GM13977 (cell line): ENCODE measurements at places on chromosomes 3 and 15.
A peak's percentile ranks its signal among the peaks of the same experiment; 100 is the strongest.

DNA sequence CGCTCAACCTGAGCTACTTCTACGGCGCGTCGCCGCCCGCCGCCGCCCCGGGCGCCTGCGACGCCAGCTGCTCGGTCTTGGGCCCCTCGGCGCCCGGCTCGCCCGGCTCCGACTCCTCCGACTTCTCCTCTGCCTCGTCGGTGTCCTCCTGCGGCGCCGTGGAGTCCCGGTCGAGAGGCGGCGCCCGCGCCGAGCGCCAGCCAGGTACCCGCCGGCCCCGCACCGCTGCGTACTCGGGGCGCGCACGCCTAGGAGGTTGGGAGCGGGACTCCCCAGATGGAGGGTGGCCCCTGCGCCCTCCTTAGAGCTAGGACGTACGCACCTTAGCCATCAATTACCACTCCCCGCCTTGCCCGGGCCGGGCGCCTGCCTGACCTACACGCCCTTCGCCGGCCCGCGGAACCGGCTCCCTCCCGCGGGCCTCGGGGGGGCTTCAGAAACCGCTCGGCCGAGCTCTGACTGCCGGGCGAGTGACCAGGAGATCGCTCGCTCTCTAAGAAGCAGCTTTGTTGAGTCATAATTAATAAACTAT lies 466 bp downstream of the NFKBIZ start:
- DNase-seq, result no peak

- DNase-seq, result no peak
Measured at GRCh38 chr15:25690673-25691543, 172.2 kb downstream of the ATP10A start.

GRCh38 chr3:179410999-179411398 lies 40.3 kb downstream of the GNB4 start:
- no peak for DNase-seq

DNA sequence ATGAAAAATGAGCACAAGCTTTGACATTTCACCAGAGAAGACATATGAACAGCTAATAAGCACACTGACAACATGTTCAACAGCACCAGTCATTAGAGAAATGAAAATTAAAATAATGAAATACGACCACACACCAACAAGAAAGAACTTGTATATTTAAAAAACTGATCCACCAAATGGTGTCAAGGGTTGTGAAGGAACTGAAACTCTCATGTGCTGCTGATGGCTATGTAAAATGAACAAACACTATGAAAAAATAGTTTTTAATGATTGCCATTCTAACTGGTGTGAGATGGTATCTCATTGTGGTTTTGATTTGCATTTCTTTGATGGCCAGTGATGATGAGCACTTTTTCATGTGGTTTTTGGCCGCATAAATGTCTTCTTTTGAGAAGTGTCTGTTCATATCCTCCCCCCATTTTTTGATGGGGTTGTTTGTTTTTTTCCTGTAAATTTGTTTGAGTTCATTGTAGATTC lies 193.8 kb downstream of the SCAPER start:
- DNase-seq, result peak; percentile 29

DNA sequence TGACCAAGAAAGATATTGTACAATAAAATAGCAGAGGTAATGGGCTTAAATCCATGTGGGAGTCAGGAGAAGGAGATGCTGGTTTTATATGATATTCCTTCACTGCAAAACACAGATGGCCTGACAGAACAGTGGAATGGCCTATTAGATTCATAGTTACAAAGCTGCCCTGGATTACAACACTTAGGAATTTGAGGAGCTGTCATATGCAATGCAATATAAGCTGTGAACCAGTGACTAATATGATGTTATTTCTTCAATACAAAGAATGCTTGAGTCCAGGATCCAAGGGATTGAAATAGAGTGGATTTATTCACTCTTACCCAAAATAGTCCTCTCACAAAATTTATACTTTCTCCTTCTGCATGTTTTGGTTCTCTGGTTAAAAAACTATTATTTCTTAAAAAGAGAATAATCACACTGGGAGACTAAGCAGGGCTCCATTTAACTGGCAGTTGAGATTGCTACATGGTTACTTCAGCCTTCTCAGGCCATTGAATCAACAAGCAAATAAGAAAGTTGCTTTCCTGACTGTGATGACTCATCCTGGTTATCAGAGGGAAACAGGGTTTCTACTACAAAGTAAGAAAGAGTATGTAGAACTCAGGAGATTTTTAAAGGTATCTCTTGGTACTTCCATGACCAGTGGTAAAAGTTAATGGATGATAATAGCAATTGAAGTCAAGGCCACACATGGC lies 79.8 kb upstream of the ZPLD1 start:
- no peak for DNase-seq

DNA sequence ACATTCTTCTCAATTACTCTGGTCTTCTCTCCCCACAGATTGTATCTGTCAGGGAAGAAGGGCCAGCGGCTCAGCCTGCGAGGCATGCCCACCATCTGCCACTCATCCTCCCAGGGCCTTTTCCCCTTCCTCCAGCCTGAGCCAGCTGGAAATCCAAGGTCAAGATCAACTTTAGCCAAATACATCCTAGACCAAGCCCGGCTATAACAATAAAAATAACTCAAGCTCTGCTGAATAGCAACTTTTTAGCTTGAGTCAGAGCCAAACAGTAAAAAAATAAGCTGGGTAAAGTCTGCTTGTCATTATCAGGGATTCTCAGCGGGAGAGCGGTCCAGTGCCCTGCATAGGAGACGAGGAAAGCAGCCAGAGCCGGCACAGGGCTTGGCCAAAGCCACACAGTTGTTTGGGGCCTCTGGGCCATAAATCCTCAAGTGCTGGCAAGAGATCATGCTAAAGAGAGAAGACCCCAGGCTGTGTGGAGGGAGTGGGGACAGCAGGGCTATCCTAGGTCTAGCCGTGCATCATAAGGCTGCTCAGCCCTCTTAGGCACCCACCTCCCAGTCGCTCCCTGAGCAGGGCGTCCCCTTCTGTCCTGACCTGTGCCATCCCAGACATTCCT lies 76.2 kb upstream of the HERC1 start:
- no peak for DNase-seq

- no peak for DNase-seq
Measured at GRCh38 chr15:62607643-62608042, 434.9 kb upstream of the TPM1 start.

DNA sequence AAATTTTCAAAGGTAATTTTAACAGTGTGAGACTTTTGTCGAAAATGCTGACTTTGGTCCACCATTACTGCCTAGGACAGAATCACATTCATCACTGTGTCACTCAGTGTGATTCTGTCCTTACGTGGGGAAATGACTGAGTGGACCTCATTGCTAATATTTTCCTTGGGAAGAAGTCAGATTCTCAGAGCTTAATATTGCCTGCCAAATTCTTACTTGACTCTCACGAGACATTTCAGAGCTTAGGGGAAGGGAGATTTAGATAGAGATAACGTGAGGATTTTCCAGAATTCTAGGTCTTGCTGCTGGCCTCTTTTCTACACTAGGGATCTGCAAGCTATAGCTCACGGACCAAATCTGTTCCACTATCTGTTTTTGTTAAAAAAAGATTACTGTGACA lies 270.4 kb downstream of the SUCLG2 start:
- no peak for DNase-seq

DNA sequence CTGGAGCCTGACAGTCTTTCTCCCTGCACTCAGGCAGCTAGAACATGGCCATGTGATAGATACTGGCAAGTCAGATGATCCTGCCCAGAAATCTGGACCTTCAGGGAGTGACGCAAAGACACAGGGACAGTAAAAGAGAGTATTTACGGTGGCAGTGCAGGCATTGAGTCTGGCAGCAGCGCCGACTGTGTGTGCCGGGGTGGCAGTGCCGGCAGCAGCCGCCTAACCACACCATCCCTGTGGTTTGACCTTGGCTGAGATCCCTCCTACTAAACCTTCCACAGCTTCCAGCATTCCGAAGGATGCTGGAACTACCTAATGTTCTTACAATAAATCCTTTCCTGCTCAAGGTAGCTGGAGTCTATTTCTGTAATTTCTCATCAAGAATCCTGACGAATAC lies 4.6 kb upstream of the TSPAN3 start:
- DNase-seq, result no peak

DNA sequence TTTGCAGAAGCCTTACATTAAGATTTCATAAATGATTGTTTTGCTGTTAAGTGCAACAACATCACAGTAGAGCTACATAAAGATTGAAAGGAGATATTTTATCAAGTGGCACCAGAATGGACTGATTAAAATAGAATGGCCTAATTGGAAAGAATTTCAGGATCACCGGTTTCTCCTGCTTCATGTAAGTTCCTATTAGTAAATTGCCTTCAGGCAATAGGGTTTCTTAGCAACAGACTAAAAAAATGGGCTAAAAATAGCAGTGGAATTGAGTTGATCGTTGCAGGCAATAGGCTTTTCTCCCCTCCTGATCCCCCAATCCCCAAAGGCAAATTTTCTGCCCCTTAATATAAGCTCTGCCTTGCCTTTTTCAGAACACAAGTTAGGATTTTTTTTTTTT lies 917 bp downstream of the LNP1 start:
- DNase-seq, result no peak

DNA sequence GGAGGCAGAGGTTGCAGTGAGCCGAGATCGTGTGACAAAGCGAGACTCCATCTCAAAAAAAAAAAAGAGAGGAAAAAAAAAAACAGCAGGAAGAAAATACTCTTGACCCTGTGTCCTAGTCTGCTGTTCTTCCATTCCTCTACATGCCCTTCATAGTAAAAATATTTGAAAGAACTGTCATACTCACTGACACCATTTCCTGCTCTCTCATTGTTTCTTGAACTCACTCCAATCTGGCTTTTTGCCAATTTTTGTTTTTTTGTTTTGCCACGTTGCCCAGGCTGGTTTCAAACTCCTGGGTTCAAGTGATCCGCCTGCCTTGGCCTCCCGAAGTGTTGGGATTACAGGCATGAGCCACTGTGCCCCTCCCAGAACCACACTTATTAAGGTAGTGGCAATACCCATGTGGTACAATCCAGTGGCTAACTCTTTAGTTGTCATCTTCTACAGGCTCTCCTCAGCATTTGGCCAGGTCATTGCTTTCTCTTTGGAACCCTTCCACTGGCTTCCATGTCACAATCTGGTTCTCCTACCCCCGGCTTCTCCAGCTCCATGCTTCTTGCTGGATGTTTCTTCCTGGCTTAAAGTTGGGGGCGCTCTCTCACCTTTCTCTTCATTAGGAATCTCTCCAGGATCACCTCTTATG lies 238.2 kb upstream of the C2CD4B start:
- DNase-seq, result no peak

DNA sequence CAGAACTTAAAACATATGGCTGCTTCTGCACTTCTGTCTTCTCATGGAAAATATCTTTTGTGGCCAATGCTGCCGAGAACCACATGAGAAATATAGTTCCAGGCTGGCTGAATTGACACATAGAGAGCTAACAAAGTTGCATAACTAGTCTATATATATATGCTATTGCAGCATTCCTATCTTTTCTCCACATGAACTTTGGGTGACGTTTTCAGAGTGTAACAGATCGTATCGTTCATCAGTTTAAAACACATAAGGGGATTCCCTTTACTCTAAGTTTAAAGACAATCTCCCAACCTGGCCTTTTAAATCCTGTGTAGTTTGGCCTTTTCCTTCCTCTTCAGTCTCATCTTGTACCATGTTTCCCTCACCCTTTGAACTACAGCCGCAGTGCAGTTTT lies 394.2 kb upstream of the CBLB start:
- no peak for DNase-seq

GRCh38 chr3:159882790-159883779 lies 105.5 kb upstream of the IL12A start:
- no peak for DNase-seq

- DNase-seq, result no peak
Measured at GRCh38 chr3:112619295-112619694, 21.6 kb downstream of the CCDC80 start.

DNA sequence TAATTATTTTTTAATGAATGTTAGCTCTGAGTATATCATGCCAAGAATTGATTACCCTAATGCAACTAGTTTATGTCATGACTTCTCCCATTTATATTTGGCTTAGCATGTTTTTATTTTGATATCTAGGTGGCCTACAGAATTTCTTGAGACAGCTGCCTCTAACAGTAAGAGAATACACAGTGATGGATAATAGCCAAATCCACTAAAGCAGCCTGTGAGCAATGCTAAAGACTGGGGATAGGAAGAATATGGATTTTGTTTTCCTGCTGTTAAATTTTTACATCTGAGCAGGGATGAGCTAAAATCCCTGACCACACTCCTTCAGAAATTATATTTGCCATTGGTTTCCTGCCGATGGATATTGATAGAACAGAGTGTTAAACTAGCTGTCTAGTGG lies 149.3 kb upstream of the TGFBR2 start:
- DNase-seq, result no peak

GRCh38 chr15:77500989-77501388 lies 80.3 kb downstream of the HMG20A start:
- no peak for DNase-seq

GRCh38 chr3:146106986-146107385 lies 54.0 kb downstream of the PLOD2 start:
- no peak for DNase-seq

DNA sequence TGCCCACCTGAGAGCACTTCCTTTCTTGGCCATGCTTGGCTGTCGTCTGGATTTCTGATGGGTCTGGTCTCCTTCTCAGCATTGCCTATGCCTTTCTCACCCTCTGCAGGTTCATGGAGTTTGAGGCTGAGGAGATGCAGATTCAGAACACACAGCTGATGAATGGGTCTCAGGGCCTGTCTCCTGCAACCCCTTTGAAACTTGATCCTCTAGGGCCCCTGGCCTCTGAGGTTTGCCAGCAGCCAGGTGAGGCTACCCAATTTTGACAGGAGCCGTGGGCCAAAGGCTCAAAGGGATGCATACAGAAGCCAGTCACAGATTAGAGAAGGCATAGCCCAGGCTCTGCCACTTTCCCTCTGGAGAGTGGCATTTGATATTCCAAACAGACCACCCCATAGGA lies 10.5 kb downstream of the NUTM1 start:
- DNase-seq, result no peak

- DNase-seq, result no peak
Measured at GRCh38 chr3:55158345-55158744, 230.5 kb upstream of the LRTM1 start.

DNA sequence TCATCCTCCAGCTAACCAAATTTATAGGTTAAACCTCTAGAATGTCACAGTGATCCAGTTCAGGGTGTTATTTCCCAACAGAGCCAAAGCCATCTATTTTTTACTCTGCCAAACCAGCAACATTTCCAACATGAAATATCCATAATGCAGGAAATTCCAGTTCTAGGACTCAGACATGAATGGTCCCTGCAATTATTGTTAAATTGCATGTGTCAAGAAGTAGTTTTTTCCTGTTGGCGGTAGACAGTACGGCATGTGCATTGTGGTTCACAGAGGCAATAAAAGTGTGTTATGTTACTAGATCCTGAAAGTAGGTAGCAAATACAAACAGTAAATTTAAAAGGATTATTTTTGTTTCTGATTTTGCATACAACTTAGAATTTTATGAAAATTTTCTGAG lies 215.7 kb upstream of the THBS1 start:
- DNase-seq, result no peak
